ENCODE measurements at places on chromosomes 4 and X.

- no peak for DNase-seq
Measured at GRCh38 chr4:155544547-155544946, 122.1 kb upstream of the GUCY1A1 start.

GRCh38 chrX:120120223-120120622 is 4.5 kb upstream of the RHOXF1 start:
- no peak for DNase-seq

DNA sequence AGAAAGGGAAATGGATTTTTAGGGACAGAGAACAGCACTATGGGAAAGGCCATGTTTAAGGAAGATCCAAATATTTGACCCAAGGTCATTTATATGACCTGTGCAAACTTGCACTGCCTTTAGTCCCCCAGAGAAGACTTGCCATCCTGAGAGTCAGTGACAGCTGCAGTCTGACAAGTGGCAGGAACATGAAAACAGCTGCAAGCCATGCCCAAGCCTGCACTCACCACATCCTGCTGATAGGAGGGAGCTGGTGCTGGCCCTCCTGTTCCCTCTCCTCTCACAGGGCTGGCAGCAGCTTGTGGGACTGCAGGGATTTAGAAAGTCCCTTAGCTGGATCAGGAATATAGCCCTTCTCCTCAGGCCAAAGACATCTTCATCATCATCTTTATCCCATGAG is 187.7 kb downstream of the RAP1GDS1 start:
- no peak for DNase-seq

- no peak for DNase-seq
Measured at GRCh38 chr4:166662266-166662843, 571.9 kb downstream of the SPOCK3 start.

DNA sequence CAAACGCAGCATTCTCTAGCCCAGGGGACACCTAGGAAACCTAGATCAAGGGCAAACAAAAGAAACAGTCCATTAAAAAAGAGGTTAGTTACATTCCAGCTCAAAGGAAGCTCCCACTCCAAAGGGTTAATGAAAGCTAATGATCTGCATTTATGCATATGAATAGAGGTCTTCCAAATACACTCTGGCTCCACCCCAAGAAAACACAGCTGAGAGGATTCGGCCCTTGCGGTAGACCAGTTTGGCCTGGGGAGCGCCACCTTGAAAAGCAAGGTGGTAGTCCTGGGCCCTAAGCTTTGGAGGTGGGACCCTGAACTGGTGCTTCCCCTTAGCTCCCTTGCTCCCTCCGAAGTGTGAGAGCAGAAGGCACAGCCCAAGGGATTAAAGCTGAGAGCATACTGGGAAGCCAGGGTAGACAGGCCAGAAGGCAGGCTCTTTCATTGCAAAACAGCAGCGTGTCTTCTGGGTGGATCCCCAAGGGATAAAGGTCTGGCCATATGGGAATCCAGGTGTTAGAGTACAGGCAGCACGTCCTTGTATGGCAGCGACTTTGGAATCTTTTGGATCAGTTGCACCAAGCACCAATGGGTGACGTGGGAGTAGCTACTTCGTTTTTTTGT is 3.7 kb downstream of the GABRQ start:
- DNase-seq, result no peak

DNA sequence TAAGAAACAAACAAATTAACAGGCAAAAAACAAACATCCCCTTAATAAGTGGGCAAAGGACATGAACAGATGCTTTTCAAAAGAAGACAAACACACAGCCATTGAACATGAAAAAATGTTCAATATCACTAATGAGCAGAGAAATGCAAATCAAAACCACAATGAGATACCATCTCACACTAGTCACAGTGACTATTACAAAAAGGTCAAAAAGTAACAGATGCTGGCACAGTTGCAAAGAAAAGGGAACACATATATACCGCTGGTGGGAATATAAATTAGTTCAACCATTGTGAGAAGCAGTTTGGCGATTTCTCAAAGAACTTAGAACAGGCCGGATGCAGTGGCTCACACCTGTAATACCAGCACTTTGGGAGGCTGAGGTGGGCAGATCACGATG is 146.1 kb upstream of the NEIL3 start:
- no peak for DNase-seq

GRCh38 chr4:87414816-87415215 is 7.6 kb upstream of the NUDT9 start:
- no peak for DNase-seq

DNA sequence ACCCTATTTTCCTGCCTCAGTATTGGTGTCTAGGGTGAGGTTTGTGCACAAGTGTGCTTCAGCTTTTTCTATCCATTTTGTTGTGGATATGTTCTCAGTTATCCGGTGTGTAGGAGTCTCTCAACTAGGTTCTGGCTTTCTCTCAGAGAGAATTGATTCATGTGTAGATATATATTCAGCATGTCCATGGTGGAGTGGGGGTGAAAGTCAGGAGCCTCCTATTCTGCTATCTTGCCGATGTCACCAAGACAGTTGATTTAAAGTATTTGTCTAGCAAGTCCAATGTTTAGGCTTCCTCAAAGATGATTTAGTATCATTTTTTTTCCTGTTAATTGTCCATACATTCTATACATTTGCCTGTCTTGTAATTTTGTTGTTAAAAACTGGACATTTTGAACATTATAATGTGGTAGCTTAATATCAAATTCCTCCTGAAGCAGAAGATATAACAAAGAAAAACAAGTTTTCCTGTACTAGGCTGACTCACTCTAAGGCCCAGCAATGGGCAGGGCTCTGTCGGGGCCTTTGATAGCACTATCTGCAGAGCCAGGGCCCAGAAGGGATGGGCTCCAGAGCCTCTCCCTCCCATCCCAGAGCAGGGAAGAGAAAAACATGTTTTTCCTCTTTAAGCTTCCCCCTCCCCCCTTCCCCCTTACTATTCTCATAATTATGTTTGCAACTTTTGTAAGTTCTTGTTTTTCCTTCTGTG is 37.6 kb downstream of the GLUD2 start:
- DNase-seq, result no peak

- no peak for DNase-seq
Measured at GRCh38 chrX:26783512-26784225, 567.7 kb downstream of the MAGEB5 start.

DNA sequence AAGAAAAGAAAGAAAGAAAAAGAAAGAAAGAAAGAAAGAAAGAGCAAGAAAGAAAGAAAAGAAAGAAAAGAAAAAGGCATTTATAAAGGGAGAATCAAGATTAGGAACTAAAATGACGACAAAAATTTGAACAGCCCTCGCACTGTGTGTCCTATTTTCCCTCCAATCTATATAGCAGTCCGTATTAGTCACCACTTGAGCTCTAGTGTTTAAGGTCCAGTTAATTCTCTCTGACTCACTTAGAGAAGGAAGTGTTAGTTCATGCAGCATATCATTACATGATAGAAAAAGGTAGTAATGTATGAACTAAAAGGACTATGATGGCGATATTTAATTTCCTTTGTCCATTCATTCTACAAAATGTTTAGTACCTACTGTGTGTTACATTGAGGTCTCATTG is 122.7 kb downstream of the CBLL2 start:
- DNase-seq, result no peak

DNA sequence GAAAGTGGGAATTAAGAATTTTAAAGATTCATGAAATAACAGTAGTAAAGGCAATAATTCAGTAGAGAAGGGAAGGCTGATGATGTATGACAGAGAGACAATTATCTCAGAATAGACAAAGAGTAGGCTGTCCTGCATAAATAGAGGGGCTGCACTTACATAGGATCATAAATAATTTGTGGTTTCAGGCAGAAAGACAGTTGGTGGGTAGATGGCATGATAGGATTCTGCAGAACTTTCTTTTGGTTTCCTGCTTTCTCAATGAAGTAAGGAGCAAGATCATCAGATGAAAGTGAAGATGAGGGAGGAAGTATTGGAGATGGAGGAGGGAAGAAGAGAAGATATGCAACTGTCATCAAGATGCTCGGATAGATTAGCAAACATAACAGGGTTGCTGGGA is 604.9 kb upstream of the ZFP42 start:
- DNase-seq, result no peak

GRCh38 chr4:64399313-64400109 is 9.7 kb downstream of the TECRL start:
- DNase-seq, result no peak

GRCh38 chrX:150982235-150982787 is 824 bp upstream of the HMGB3 start:
- DNase-seq, result no peak

DNA sequence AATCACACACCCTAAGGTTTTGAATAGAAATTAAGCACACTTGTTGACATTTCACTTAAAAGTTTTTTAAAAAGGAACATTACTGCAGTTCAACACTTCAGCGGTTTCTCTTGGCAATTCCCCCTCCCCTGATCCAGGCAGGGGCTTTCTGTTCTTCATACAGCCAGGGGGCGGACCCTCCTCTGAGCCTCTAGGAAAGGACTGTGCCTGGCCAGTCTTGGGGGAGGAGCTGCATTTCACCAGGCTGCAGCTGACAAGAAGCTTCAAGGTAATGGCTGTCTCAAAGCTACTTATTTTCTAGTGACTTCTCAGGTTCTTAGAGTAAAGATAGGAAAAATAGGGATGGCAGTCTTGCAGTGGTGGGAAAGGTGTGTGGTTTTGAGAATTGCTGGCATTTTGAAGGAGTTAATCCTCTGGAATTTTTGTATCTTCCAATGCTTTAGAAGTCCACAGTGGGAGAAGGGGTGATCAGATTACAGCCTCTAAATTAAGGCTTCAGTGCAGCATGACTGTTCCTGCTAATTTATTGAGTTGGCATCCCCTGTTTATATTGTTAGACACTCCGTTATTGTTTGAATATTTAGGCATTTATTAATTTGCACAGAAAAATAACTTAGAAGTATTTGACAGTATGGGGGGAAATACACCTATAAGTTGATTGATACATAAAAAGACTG is 33.5 kb downstream of the PWWP3B start:
- DNase-seq, result no peak

- DNase-seq, result peak; percentile 71
Measured at GRCh38 chr4:38062088-38062775, 102.0 kb downstream of the PTTG2 start.

DNA sequence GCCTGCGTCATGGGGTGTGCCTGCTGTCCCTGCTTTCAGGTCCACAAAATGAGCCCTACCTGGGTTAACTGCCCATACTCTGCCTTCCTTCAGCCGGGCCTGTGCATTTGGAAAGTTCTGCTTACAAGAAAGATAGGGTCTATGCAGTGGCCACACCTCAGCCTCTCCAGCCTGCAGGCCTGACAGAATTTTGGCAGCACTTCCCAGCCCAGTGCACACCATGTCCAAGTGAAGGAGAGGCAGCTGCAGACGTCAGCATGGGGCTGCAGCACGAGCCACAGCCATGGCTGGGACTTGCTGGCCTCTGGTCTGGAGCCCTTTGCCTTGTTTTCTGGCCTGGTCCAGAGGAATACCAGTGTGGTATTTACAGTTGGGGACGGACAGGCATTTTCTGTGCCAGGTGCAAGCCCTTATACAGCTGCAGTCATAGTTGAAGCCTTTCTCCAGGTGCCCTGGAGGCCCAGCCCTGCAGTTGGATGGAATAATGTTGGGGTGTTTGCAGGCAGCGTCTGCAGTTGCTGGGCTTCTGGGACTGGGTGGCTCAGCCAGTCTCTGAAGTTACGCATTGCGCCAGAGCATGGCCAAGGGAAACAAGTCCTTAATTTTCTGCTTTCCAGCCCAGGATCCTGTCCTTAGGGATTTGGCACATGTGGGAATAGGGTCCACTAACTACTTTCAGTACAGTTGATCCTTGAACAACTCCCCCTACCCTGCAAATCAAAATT is 26.2 kb downstream of the JADE1 start:
- DNase-seq, result no peak

GRCh38 chr4:119209586-119209985 is 2.9 kb upstream of the USP53 start:
- no peak for DNase-seq

GRCh38 chrX:69493193-69493592 is 10.9 kb upstream of the NALF2 start:
- peak; percentile 28 for DNase-seq

- no peak for DNase-seq
Measured at GRCh38 chr4:184541907-184542306, 67.6 kb upstream of the IRF2 start.

GRCh38 chr4:22130741-22131140 is 182.2 kb upstream of the KCNIP4 start:
- no peak for DNase-seq

- DNase-seq, result no peak
Measured at GRCh38 chr4:3874028-3874415, 107.8 kb downstream of the ADRA2C start.

DNA sequence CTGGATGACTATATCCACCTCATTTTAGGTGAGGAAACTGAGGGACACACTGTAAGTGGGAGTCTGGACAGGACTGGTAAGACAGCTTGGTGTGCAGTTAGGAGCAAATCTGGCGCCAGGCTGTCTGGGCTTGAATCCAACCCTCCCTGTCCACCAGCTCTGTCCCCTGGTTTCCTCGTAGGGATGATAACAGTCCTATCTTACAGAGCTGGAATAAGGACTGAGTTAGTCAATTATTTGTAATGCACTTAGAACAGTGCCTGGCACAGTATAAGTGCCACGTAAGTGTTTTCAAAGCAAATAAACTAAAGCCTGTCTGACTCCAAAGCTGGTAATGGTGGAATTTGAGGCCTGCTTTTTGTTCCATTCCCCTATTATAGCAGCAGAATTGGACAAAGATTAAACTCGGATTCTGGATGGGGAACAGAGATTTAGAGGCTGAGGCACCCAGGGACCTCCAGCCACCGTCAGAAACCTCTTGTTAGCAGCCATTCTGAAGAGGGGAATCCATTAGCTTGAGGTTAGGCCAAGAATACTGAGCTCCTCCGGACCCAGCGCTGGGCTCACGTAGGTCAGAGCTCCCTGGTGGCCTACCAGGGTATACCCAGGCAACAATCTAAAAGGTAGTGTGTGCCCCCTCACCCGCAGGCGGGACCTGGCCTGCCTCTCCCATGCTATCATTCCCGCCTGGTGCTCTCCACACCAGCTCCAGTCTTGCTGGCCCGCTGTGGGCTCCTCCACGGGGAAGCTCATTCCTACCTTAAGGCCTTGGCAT is 102.1 kb downstream of the UCHL1 start:
- no peak for DNase-seq

GRCh38 chr4:5463936-5464650 is 244.3 kb downstream of the EVC2 start:
- DNase-seq, result no peak

DNA sequence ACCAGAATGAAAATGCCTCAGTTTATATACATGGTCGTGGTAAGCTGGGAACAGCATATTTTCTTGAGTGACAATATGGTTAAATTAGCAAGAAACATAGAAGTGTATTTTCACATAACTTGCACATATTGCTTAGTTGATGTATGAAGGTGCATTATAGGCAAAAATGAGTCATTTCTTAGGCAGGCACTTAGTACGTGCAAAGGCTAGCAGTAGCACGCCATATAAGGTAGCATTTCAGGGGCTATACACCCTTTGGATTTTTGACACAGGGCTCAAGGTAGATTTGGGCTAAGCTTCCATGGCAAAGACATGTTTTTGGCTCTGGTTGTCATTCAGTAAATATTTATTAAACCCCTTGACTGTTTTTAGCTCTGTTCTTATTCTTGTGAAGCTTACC is 33.1 kb downstream of the PCDH7 start:
- no peak for DNase-seq

DNA sequence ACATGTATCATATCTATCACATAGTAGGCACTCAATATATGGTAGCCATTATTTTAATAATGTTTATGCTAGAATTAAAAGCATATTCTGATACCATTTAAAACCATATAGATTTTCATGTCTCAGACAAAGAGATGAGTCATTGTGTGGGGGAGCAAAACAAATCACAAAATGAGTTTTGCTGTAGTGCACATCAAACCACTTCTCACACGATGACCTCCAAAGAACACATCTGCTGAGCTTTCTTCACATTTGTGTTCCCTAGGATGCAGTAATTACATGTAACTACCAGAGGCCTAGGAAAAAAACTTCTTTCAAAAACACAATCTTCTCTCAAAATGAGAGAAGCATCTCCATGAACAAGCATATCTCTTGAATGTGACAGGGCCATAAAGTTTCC is 56.1 kb upstream of the BRS3 start:
- DNase-seq, result no peak
